ENCODE measurements at places on chromosomes 7 and 10.

- DNase-seq = no peak
Observed at GRCh38 chr7:15684111-15684800, 2.2 kb downstream of the MEOX2 start.

- DNase-seq = peak; percentile 7
Observed at GRCh38 chr10:113585949-113586348, 33.1 kb downstream of the HABP2 start.

DNA sequence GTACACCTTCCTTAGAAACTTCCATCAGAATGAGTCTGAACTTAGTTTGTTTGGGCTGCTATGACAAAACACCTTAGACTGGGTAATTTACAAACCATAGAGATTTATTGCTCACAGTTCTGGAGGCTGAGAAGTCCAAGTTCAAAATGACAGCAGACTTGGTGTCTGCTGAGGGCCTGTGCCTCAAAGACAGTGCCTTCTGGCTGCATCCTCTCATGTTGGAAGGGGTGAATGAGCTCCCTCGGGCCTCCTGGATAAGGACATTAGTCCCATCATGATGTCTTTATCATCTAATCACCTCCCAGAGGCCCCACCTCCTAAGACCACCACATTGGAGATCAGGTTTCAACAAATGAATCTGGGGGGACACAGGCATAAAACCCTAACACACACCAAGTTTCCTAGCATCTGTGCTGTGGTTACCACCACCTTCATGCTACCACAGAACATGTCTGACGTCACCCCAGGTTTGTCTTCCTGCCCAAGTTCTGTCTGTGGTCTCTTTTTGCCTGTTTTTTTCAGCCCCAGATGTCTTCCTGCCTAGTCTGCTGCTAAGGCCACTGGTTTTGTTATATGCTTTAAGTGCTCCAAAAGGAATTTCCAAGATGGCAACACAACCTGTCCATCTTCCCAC, 150.9 kb upstream of the COBL start:
- no peak for DNase-seq

- peak; percentile 65 for DNase-seq
Observed at GRCh38 chr10:26881600-26882331, 21.0 kb upstream of the ABI1 start.

DNA sequence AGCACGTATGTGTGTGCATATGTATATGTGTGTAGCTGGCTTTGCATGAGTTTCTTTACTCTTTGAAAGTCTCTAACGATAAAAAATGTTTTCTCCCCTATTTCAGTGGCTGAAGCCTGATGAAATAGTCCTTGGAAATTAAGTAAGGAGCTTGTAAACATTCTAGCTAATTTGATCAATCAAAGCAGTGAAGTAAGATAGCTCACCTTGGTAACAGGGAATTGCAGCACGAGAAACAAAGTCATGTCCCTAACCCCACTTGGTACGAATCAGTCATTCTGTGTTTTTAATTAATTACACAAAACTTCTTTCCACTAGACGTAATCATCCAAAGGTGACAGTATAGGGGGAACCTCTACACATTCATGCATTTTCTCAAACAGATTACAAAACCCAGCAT, 41.5 kb downstream of the GPR37 start:
- DNase-seq = no peak

- DNase-seq = no peak
Observed at GRCh38 chr10:117284716-117285494, 44.0 kb downstream of the SLC18A2 start.

DNA sequence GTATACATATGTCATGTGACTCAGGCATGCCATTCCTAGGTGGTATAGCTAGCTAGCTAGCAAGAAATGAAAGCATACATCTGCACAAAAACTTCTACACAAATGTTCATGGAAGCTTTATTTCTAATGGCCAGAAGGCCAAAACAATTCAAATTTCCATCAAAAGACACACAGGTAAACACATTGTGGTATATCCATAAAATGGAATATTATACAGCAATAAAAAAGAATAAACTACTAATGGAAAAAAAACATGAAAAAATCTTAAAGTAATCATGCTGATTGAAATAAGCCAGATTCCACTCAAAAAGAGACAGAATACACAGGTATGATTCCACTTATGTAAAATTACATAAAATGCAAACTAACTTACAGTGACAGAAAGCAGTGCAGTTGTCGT, 154.3 kb downstream of the MACC1 start:
- DNase-seq = no peak

GRCh38 chr10:124259139-124259825, 159.4 kb downstream of the OAT start:
- DNase-seq = no peak

DNA sequence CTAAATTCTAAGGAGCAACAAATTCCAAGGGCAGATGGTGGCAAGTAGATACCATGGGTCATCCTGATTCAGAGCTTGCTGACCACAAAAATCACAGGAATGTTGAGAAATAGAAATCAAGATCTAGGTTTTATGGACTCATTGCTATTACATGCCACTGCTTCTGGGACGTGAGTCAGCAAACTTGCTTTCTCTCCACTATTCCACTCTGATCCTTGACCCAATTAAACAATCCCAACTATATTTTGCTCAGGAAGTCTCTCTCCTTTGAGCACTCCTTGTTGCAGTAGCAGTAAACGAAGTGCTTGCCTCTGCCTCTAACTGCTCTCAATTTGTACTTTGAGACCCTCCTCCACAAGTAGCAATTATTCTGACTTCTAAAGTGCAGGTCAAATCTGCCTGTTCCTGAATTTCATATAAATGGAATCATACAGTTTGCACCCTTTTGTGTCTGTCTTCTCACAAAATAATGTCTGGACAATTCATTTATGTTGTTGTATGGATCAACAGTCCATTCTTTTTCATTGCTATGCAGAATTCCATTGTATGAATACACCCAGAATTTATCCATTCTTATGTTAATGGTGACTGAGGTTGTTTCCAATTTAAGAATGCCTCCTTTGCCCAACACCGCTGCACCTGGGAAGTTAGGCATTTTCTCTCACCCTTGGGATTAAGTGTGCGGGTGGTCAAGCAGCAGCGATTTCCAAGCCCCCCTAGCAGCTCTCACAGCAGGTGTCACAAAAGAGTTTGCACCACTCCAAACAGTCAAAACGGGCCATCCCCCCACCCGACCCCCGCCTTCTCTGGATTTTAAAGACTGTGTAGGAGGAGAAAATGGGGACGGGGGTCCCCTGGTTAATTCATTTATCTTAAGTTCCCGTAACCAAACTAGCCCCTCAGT, 35.9 kb downstream of the ACSM6 start:
- peak; percentile 99 for DNase-seq

DNA sequence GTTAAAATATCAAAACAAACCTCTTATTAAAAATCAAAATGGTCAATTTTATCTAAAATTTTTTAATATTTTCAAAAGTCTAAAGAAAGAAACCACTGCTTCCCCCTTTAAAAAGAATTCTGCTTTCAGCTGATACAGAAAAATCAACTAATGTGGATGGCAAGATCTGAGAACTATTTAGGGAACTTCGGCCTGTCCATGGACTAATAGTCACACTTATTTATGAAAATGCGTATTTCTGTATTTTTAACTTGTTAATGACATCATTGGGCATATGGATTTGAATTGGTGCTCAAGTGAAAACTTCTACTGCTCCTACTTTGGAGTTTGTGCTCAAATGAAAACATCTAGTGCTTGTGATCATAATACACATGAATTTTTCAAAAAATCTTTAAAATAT, 31.9 kb downstream of the RNLS start:
- DNase-seq = no peak

DNA sequence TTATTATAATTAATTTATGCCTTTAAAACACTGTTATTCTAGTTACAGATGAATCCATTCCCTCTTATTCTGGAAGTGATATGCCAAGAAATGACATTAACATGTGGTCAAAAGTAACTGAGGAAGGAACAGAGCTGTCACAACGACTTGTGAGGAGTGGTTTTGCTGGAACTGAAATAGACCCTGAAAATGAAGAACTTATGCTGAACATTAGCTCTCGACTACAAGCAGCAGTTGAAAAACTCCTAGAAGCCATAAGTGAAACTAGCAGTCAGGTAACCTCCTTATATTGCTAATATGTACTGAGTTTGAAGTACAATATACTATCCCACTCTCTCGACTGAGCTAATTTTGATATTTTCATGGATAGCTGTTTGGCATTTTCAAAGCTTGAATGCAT, 81.6 kb downstream of the CYP51A1 start:
- DNase-seq = no peak

- no peak for DNase-seq
Observed at GRCh38 chr10:14618674-14619073, 156.0 kb downstream of the FAM107B start.

DNA sequence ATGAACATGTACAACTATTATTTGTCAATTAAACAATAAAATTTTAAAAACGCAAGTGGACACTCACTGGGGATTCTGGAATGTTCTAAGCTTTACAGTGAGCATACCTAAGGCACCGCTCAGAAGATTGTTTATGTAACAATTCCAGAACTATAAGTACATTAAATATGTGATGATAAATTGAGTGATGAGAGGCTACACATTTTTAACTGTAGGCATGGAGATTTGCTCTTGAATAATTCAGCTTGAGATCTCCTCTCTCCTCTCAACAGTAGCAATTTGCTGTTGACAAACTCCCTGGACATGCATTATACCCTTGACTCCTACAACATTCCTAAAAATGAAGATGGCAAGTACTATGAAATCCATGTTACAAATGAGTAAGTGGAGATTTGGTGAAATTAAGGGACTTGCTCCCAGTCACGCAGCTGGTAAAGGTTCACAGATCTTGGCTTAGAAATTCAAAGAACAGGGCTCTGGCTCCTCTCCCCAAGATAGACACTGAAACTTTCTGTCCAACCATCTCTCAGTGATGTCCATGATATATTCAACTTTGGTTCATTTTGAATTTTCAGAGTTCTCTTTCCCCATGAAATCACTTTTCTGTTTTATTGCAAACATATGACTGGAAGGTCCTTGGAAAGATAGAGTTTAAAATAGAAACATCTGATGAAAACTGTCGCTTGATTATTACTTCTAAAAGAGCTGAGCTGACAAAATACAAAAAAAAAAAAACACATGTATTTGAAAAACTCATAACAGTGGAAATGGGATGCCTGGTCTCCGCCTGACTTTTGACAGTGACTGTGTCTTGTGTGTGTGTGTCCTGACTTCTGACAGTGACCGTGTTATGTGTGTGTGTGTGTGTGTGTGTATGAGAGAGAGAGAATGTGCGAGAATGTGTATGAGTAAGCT, 488.3 kb downstream of the TNS3 start:
- DNase-seq = no peak

DNA sequence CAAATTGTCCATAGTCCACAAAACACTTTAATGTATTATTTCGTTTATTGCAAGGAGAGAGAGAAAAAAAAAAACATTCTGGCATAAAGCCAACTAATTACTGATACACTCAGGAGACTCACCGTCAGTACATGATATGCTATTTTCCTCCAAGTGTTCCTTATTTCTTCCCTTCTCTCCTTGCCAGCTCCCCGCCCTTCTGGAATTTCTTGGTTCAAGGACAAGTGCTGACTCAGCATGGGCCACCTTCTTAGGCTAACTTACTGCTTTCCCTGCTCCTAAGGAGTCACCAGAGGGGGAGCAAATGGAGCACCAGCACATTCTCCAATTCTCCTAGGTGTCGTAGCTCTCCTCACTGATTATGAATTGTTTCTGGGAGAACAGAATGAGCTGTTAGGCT, 133.8 kb upstream of the HDAC9 start:
- DNase-seq = no peak

- DNase-seq = peak; percentile 24
Observed at GRCh38 chr7:152759949-152760853, 649 bp downstream of the ACTR3B start.

DNA sequence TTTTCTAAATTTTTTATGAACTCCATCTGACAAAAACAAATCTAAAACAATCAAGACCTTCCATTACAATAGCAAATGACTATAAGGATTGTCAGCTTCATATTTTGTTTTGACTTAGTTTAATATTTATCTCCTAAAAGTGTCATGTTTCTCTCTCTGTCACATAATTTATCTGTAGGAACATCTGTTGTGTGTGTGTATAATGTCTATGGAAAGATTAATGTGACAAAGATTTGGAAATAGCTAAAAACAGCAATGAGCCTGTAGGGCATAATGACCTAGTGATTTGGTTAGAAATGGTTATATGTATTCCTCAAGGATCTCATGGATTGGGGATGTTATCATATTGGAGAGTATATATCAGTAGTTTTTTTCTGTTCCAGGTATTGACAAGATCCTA, 69.6 kb upstream of the MDFIC start:
- no peak for DNase-seq

DNA sequence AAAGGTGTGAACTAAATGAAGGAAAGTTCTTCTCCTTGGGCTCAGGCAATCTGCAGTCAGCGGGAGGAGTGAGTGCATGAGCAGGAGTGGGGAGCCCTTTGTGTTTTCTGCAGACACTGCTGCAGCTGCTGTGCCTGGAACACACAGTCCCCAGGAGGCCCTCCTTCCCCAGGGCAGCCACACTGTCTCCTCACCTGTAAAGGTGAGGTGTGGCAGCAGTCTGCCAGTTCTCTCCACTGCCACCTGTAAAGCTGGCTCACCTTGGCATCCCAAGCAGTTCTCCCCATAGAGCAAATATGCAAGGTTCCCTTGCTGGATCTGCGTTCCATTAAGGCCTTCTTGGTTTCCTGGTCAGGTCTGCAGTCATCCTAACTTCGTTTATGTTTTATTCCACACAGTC, 5.2 kb upstream of the VWC2 start:
- no peak for DNase-seq

DNA sequence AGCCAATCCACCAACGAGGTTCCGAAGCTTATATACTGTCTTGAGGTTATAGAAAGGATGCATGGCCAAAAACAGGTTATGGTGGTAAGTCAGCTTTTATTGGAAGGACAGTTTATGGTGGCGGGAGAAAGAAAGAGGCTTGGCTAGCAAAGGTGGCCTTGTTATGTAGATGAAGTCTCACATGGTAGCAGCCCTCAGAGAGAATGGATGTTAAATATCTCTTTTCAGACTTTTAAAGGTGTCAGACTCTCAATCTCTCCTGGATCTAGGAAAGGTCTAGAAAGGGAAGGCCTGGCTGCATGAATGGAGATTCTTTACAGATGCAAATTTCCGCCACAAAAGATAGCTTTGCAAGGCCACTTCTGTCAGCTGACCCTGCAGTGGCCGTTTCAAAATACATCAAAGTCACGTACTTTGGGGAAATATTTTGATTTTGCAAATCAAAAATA, 333.8 kb downstream of the GALNT17 start:
- no peak for DNase-seq

- no peak for DNase-seq
Observed at GRCh38 chr7:100057006-100057405, 7.4 kb downstream of the ZSCAN21 start.

DNA sequence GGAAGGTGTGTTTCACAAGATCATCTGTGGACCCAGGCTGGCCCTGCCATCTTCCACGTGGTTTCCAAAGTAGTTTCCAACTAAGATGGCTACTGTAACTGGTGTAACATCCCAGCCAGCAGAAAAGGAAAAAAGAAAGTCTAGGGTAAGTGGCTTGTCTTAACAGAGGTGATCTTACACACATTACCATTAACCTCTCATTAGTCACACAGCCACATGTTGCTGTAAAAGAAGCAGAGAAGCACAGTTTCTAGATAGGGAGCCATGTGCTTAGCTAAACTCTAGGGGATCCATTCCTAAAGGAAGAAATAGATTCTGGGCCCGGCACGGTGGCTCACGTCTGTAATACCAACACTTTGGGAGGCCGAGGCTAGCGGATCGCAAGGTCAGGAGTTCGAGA, 54.3 kb downstream of the ZNF438 start:
- no peak for DNase-seq

GRCh38 chr10:14617852-14618251, 156.8 kb downstream of the FAM107B start:
- DNase-seq = no peak

GRCh38 chr7:107939573-107940489, 48.8 kb downstream of the DLD start:
- peak; percentile 91 for DNase-seq

All from HFFc6 (cell line).